ENCODE measurements at places on chromosomes 13 and 19.

DNA sequence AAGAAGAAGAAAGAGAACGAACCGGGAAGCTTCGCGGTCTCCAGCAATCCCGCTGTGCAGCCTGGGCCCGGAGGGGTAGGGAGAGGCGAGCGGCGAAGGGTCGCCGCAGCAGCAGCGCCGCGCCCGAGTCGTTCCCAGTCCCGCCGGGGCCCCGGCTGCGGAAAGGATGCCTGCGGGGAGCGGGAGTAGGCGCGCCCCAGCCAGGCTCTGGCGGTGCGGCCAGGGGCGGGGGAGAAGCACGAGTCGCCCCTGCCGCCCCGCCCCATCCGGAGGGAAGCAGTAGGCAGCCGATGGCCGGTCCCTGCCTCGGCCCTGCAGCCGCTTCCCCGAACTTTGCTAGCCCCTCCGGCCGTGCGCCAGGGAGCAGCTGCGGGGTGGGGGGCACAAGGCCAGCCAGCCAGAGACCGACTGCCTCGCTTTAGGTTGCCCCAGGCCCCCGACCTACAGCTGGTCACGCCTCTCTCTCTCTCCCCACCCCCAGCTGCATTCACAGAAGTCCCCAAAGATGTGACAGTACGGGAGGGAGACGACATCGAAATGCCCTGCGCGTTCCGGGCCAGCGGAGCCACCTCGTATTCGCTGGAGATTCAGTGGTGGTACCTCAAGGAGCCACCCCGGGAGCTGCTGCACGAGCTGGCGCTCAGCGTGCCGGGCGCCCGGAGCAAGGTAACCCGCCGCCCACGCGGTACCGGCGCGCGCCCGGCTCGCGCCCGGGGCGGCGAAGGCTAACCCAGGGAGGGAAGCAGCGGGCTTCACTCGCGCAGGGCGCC lies 1.1 kb downstream of the VSTM2B start:
- no peak for DNase-seq

- no peak for DNase-seq
Observed at GRCh38 chr19:45913874-45914830, at the start of gene NANOS2. Gene NANOS2, minus strand, starts transcription at chr19:45914778. Its CDS starts 85 bp downstream, at chr19:45914693.

- DNase-seq = no peak
Observed at GRCh38 chr13:98092888-98093287, 50.0 kb upstream of the FARP1 start.

GRCh38 chr19:8204961-8205360 lies 4.2 kb upstream of the CERS4 start:
- DNase-seq = no peak

- DNase-seq = no peak
Observed at GRCh38 chr19:292281-292884, 1.2 kb upstream of the PLPP2 start.

DNA sequence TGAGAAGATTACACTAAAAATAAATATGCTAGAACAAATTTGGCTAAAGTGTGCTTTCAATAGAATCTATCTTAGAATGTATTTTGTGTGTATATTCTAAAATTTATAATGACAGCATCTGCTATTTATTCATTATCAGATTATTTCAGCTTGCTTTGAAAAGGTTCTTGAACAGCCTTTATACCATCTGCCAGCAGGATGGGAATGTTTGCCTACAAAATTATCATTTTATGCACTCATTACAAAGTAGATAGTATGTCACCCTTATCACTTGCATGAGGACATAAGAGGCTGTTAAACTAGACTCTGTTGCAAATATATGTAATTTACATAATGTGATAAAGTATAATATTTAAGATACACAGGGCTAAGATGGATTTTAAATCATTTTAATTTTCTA lies 1286.9 kb upstream of the PCDH20 start:
- DNase-seq = no peak

GRCh38 chr19:48540110-48540509 lies 11.9 kb upstream of the SULT2B1 start:
- no peak for DNase-seq

GRCh38 chr19:42246922-42247639 lies 4.7 kb upstream of the GSK3A start:
- DNase-seq = no peak

GRCh38 chr13:57823704-57824103 lies 192.2 kb downstream of the PCDH17 start:
- DNase-seq = no peak

DNA sequence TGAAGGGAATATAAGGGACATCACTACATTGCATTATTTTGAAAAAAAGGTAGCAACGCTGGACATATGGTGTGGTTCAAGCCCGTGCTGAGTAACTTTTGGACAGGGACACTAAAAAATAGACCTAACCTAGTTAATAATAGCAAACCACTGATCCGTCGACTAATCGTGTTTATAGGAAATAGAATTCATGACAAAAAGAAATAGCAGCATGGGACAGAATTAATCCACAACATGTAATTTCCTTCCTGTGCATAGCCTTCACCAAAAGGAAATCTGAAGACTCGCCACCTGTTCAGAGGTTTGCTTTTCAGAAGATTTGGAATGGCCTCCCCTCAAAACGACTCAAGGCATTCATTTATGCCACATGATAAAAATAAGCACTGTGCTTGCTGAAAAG lies 128.7 kb downstream of the FGF14 start:
- DNase-seq = no peak

DNA sequence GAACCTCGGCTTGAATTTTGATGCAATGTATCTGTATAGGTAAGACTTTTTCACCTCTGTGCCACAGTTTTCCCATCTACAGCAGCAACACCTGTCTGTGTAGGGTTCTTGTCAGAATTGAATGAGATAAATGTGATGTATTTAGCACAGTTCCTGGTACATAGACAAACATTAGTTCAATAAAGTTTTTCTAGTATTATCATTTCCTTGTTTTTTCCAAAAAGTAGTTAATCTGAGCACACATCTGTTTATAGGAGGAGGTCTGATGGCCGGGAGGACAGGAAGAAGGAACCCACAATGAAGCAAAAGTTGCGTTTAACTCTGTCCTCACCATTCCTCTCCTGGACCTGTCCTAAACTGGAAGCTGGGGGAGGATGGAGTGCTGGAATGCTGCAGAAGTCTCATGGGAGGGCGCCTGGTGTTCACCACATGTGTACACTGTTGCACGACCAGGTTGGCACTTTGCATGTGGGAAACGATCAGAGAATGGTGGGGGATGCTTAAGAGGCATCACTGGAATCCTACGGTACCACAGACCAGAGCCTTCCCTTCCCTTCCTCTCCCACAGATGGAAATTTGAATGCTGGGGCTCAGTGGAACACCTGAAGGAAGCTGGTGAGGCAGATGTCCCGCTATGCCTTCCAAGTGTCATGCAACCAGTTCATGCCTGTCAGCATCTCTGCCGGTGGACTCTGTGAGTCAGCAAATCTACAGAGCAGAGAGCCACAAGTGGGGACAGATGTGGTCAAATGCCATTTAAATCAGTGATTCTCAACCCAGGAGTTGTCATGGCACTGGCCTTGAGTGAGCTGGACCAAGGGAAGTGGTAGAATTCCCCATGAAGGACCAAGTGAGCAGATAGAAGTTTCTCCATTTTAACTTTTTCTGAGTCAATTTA lies 315.6 kb downstream of the DLEU7 start:
- no peak for DNase-seq

- DNase-seq = no peak
Observed at GRCh38 chr13:113048766-113049165, 56.8 kb upstream of the F7 start.

DNA sequence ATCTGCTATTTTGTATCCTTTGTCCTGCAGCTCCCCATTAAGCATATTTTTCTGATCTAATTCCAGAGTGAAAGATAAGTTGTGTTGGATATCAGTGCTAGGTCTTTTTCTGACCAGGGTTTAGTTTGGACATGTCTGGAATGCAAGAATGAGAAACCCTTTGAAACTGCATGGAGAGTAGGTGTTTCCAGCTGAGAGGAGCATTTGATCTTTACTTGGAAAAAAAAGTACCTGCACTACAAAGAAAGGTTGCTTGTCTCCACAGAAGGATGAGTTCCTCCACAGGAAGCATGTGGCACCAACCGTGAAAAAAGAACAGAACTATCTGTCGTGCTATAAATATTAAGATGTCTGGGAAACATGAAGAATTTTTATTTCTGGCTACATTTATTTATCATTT lies 36.6 kb upstream of the MED4 start:
- no peak for DNase-seq

- no peak for DNase-seq
Observed at GRCh38 chr19:4713384-4713951, 10.2 kb downstream of the DPP9 start.

DNA sequence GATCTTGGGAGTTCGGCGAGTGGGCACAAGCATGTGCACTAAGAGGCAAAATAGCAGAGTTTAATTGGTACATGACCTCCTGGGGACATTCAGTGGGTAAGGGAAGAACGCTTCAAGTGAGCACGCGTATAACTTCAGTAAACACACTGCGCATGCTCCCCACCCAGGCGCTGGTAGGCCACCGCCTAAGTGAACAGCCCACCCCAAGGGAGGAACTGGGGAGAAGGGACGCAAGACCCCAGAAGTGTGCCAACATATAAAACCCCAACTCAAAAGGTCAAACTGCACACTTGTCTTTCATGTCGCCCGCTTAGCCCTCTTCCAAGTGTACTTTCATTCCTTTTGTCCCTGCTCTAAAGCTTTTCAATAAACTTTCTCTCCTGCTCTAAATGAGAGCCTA lies 10.5 kb upstream of the NTN5 start:
- DNase-seq = peak; percentile 5

GRCh38 chr13:75801388-75801945 lies 165.3 kb downstream of the LMO7 start:
- no peak for DNase-seq

- no peak for DNase-seq
Observed at GRCh38 chr19:40778706-40779284, 748 bp downstream of the RAB4B start.

- no peak for DNase-seq
Observed at GRCh38 chr13:40330950-40331349, 335.5 kb downstream of the FOXO1 start.

DNA sequence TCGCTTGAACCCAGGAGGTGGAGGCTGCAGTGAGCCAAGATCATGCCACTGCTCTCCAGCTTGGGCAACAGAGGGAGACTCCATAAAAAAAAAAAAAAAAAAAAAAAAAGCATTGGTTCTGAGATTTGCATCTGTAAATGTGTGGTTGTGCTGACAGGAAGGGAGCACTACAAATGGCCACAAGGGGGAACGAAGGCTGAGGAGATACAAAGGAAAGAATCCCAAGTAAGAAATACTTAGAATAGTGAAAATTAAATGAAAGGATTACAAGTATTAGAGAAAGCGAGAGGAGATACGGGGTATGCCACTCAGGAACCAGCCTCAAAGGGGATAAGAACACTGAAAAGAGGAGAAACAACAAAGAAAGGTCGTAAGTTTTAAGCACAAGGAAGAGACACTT lies 284.9 kb downstream of the KLF12 start:
- no peak for DNase-seq

DNA sequence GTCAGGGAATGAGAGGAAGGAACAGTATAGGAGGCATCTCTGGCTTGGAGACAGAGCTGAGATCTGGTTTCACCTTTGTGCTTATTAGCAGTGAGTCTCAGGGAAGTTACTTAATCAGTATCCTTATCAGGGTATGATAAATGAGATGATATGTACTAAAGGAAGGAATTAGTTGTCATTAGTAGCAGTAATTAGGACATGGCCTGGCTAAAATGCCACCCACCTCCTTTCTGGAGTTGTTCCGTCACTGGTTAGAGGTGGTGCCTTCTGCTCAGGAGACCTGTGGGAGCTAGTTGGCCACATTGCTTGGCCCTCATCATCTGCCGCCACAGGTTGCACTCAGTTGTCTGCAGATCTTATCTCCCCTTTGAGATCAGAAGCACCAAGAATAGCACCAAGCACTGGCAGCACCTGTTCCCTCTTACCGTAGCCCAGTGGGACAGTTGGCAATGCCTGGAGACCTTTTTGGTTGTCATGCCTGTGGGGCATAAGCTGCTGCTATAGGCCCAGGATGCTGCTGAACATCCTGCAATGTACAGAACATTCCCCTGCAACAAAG lies 4.7 kb downstream of the GPATCH1 start:
- DNase-seq = no peak

DNA sequence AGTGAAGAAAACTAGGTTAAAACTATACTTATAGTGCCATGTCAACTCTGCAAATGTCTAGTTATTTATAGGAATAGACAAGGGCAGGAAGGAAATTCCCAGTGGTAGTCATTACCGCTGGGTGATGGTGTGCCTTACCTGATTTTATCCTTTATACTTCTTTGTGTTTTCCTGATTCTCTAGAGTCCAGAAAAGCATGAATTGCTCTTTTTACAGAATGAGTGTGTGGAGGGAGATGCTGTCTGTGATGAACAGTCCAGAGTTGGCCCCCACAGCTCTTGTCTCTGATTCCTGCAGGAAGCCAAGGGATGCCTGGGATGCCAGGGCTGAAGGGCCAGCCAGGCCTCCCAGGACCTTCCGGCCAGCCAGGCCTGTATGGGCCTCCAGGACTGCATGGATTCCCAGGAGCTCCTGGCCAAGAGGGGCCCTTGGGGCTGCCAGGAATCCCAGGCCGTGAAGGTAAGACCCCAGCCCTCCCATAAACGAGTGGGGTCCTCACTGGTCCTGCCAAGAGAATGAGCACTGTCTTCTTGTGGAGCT lies 83.7 kb downstream of the RAB20 start:
- DNase-seq = no peak

DNA sequence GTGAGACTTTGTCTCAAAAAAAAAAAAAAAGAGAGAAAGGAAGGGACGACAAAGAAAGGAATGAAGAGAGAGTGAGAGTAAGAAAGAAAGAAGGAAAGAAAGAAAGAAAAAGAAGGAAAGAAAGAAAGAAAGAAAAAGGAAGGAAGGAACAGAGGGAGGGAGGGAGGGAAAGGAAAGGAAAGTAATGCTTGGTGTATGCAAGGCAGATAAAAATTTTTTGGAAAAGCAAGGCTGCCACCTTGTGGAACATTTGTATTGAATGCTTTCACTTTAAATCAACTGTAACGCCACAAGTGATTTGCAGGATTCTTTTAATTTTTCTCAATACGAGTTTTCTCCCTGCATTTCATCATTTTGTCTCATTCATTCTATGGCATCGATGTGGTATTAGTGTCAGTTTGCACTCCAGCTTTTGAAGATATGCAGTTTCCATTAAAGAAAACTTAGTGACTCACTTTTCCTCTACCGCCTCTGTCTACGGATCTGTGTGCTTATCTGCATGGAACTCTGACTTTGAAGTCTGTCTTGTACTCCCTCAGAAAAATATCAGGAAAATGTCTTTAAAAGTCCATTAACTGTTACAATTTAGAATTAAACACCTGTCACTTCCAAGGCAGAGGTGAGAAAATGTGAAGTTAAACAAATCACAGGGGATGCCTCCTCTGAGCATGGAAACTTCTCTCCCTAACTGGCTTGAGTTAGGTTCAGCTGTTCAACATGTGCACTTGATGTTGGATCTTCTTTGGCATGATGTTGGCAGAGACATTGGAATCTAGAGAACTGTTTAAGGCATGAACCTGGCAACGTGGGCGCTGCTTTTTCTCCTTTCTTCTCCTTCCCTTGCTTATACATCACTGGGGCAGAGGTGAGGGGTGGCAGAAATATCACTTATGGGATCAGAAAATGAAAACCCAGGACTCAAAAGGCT lies 20.0 kb upstream of the ZDHHC20 start:
- no peak for DNase-seq

DNA sequence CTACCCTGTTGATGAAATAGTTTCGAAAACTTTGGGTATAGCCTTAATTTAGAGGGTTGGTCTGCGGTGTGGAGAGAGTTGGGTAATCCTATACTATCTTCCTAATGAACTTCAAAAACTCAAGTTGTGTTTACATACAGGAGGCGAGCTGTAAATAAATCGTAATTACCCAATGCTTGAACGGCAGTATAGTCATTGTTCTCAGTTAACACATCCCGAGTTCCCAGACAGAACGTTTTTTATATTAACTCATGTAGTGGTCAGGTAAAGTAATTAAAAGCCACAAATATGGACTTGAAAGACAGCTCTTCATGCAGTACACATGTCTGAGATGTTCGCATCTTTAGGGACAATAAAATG lies 1.5 kb downstream of the PDS5B start:
- no peak for DNase-seq

Data from stimulated activated CD8-positive, alpha-beta memory T cell treated with anti-CD3 and anti-CD28 coated beads, Interleukin-7, amount 100 ng/mL, for 1 hour (primary cell).